SK-N-SH (cell line): ENCODE measurements at places on chromosomes 5 and 9. TPM values are rescaled to one million over a fixed set of nuclear protein-coding genes. Genes with fewer than 3 reads are reported as not detected.
A peak's percentile ranks its signal among the peaks of the same experiment; 100 is the strongest.

GRCh38 chr9:96031366-96031824, 155.9 kb downstream of the ERCC6L2 start:
- peak; percentile 83 for DNase-seq

The CATSPER3 gene
- polyA plus RNA-seq: 0.26 and 0.37 TPM in 2 replicates

DNA sequence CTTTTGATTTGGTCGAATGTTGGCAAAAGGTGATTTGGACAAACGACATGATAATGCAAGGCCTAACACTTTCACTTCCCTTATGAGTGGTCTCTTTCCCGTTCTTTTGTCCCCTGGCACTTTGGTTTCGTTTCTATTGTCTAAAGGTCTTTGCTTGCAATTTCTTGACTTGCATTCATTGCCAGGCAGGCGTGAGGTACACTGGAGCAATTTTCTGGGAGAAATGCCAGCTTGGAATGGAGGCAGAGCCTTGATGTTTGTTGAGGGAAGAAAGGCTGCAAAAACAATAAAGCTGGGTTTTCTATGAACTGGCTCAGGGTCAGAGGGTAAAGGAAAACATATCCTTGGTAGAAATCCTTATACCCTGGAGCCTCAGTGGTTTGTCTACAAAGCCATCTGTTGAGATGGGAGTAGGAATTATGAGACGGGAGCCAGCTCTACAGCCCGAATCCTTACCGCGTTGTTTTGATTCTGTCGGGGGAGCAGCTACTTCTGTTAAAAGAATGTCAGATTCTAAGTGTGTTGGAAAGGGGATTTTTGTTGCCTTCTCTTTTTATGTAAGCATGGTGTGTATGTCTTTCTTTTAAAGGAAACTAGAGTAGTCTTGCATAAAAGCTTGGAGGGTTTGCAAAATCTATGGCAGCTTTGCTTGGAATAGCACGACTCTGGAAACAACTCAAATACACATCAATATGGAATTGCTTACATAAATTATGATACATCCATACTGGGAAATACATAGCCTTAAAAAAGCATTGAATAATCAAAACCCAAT, 158.9 kb downstream of the RMI1 start:
- no peak for DNase-seq

GRCh38 chr9:7520396-7520795, 279.2 kb downstream of the DMAC1 start:
- DNase-seq: no peak

The IL3 gene
- not detected in 2 replicates for polyA plus RNA-seq

GRCh38 chr5:102755686-102756371, 724 bp downstream of the PAM start:
- peak; percentile 63 for DNase-seq

The MLANA gene
- polyA plus RNA-seq: not detected in 2 replicates

The PRLR gene
- polyA plus RNA-seq: 0.13 and 0.34 TPM in 2 replicates
